Stimulated activated CD8-positive, alpha-beta memory T cell treated with anti-CD3 and anti-CD28 coated beads, Interleukin-4, amount 100 ng/mL, for 1 hour (primary cell): ENCODE measurements at places on chromosomes 1 and 21.

DNA sequence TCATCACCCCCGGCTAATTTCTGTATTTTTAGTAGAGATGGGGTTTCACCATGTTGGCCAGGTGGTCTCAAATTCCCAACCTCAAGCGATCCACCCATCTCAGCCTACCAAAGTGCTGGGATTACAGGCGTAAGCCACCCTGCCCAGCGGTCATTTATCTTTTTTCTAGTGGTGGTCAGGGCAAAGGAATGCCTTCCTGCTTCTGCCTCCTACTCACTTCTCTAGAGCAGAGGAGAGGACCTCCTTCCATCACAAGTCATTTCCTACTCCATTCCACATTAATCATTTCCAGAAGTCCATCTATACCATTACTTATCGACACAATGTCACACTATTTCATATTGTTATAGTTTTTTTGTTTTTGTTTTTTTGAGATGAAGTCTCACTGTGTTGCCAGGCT, 13.3 kb downstream of the FBXO42 start:
- no peak for DNase-seq

DNA sequence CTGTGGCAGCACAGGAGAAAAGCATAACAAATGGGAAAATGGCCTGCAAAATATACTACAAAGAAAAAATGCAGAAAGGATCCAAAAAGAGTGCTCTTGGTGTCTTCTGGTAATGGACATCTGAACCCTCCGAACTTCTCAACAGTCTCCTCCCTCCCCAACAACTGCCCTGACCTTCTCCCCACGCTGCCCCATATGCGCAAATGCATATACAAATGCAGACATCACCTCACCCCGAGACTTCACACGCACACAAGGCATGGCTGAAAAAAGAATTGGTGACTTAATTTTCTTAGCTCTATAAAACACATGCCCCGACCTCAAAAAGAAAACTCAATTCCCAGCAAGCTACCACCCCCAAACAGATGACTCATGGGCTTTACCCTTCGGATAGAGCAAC, 8.4 kb downstream of the KCND3 start:
- DNase-seq: no peak

DNA sequence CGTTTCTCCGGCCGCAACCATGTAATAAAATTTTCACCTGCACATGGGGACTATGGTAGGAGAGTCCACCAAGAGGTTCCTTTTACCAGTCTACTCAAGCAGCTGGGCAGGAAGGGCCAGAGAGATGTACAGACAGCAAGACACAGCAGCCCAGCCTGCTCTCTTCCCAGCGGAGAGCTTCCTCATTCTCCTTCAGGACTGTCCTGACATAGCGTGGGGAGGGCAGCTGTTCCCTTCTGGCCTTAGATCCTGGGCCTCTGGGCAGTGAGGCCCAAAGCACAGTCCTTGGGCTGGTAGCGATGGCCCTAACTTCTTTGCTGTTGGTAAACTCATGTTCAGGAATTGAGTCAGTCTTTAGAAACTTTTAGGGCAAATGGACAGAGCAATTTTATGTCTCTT, 89.1 kb downstream of the BCAR3 start:
- DNase-seq: no peak

DNA sequence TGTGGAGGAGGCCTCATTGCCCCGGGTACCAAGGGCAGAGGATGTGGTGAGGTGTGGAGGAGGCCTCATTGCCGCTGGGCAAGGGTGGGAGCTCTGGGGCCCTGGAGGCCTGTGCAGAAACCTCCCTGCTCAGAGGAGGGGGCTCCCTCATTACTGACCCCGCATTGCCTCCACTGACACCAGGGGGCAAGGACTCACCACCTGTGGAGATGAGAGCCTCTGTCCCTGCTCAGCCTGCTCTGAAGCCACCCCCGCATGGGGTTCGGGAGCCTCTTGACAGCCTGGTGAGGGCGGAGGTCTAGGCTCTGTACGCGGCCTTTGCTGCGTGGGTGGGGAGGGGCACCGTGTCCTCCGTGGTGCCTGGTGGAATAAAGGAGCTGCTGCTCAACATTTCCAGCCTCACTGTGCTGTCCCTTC, 95.0 kb upstream of the COL6A1 start:
- DNase-seq: no peak

DNA sequence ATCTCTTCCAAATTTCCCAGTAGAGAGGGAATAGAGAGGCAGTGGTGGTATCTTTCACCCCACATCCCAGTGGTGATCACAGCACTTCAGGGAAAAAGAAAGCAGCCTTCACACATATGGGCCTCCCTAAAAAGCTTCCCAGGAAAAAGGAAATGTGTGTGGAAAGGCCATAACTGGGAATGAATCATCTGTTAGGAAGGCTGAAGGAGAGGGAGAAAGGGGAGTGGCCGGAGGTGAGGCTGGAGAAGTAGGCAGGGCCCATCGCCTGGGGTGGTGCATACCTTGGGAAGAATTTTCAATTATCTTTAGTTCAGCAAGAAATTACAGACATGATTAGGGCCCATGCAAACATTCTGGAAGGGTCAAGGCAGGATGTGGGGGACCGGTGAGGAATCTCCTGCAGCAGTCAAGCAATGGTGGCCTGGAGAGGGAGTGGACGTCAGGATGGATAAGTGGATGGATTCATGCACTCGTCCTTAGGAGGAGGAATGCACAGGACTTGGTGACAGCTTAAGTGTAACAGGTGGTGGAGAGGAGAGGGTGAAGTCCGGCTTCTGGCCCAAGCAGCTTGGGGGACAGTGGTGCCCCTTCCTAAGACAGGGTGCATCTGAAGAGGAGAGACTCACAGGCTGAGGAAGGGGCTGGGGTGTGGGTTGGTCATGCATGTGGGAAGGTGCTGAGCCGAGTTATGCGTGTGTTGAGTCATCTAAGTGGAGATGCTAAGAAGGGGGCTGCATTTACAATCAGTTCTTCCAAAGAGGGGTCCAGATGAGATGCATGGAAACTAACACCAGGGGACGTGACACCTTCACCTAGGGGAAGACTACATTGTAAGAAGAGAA, 17.9 kb downstream of the HIVEP3 start:
- DNase-seq: no peak

DNA sequence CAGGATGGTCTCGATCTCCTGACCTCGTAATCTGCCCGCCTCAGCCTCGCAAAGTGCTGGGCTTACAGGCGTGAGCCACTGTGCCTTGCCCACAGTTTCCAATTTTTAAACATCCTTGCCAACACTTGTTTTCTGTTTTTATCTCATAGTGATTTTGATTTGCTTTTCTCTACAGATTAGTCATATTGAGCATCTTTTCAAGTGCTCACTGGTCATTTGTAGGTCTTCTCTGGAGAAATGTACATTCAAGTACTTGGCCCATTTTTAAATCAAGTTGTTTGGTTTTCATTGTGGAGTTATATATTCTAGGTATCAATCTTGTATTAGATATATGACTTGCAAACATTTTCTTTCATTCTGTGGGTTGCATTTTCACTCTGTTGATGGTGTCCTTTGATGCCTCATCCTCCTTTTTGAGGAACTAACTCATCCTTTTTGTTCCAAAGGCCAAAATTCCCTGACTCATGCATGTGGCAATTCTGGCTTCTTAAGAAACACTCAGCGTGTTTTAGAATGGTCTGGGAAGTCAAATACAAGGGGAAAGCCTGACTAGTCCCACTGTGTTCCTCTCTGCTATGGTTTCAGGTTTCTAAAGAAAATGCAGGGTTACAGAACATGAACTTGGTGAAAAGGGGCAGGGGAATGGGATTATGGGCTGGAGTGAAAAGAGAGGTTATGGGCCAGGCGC, 37.3 kb downstream of the PTAFR start:
- DNase-seq: no peak

GRCh38 chr1:116763116-116763786, 9.0 kb downstream of the CD2 start:
- DNase-seq: no peak

- no peak for DNase-seq
These were observed 689 bp upstream of the ZNF644 start for GRCh38 chr1:91022518-91022929.

DNA sequence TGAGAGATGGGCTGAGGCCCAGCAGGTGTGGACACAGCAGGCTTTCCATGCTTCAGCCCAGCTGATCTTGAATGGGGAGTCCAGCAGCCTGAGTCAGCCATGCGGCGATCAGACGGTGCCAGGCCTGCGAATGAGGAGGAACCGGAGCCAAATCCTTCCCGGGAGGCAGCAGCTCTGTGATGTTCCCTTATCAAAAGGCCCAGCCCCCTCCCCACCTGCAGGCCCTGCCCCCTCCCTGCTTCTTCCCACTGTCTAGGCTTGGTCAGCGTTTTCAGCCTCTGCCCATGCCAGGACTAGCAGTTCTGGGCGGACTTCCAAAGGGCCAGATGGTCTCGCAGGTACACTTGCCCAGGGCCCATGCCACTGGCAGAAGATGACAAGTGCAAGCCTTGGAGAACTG, 253.8 kb downstream of the KAZN start:
- no peak for DNase-seq

GRCh38 chr1:109773203-109773899, 9.6 kb upstream of the EPS8L3 start:
- DNase-seq: peak; percentile 56

GRCh38 chr1:88371436-88372023, 312.5 kb upstream of the PKN2 start:
- no peak for DNase-seq

- no peak for DNase-seq
These were observed 8.0 kb upstream of the EIF2B3 start for GRCh38 chr1:44994309-44994898.

DNA sequence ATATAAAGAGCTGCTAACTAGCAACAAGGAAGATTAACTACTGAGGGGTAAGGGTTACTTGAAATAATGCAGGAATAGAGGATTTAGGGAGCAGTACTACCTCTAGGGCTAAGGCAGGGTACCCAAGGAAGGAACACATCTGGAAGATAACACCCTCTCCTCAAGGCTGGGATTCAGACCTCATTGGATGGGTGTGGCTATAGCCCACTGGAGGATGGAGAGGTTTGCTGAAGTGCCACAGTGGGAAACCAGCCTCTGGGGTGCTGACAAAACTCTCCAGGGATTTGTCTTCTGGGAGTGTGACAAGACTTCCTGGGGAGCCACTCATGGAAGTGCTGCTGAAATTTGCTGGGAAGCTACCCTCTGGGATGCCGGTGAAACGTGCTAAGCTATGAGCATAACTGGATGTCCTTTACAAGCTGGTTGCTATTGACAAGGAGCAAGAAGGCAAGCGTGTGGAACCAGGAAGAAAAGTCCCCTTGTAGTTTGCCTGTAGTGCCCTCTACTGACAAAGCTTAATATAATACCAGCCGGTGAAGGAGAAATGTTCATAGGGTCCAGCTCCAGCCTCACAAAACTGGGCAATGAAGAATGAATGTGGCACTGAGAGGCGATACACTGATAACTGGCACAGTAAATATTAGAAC, 122.8 kb upstream of the USP24 start:
- DNase-seq: no peak

DNA sequence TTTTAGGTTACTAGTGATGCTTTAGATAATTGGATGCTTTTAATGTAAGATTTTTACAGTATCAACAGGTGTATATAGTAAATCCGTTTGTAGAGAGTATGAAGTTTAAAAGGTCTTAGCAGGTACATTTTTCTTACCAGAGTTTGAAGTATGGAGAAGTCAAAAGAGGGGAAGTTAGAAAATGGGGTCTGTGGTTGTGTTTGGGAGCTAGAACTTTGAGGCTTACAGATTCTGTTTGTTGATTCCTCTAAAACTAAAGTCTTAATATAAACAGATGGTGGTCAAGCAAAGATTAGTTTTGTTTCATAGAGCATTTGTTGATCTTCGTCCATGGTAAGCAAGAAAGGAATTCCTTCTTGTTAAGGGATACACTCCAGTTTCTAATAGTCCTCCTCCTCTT, 35.8 kb downstream of the CDC42 start:
- DNase-seq: no peak

GRCh38 chr1:30768830-30769718, 11.5 kb upstream of the LAPTM5 start:
- no peak for DNase-seq

GRCh38 chr1:63848733-63849132, 74.9 kb downstream of the ROR1 start:
- no peak for DNase-seq
